ENCODE measurements at places on chromosomes 7 and 10.

- no peak for DNase-seq
These were observed 14.7 kb downstream of the FAM241B start for GRCh38 chr10:69644658-69645295.

GRCh38 chr10:31129271-31129670 is 97.6 kb upstream of the ZNF438 start:
- DNase-seq, result peak; percentile 47

GRCh38 chr7:128868624-128869137 is 6.0 kb downstream of the ATP6V1F start:
- no peak for DNase-seq

GRCh38 chr7:157662981-157663716 is 326.3 kb downstream of the DNAJB6 start:
- no peak for DNase-seq

GRCh38 chr7:116738378-116738777 is 66.4 kb downstream of the MET start:
- DNase-seq, result no peak
